Thymus (tissue), 14 donors: ENCODE measurements at places on chromosomes 3 and 15. TPM values are rescaled to one million over a fixed set of nuclear protein-coding genes. Genes with fewer than 3 reads are reported as not detected.

Gene FBXL22
- total RNA-seq: 0.33 TPM

Gene CLDN1
- 9.5 TPM for total RNA-seq

Gene SEMA5B
- total RNA-seq: 0.99 TPM

Gene GREM1
- total RNA-seq: 0.14 TPM

Gene FBXO40
- under 0.01 TPM for total RNA-seq

Gene PLSCR4
- 4.1 TPM for total RNA-seq

Gene ALDH1L1
- total RNA-seq: 0.85 TPM

Gene PLD1
- total RNA-seq: 6.4 TPM

Gene SEMA3B
- 0.66 TPM for total RNA-seq

Gene OSTN
- under 0.01 TPM for total RNA-seq

Gene SLC6A11
- 0.05 TPM for total RNA-seq
